ENCODE measurements at places on chromosomes 3 and 15. TPM values are rescaled to one million over a fixed set of nuclear protein-coding genes. Genes with fewer than 3 reads are reported as not detected.

SEMA6D gene
- total RNA-seq, result 18.2 TPM

ATP10A gene
- total RNA-seq, result 2.0 TPM

PAQR9 gene
- 0.33 TPM for total RNA-seq

CP gene
- total RNA-seq, result 5.7 TPM

AMIGO3 gene
- total RNA-seq, result 2.0 TPM

DPPA2 gene
- total RNA-seq, result not detected

TM4SF4 gene
- total RNA-seq, result 53.2 TPM

TEX55 gene
- not detected for total RNA-seq

HHLA2 gene
- not detected for total RNA-seq

DNA sequence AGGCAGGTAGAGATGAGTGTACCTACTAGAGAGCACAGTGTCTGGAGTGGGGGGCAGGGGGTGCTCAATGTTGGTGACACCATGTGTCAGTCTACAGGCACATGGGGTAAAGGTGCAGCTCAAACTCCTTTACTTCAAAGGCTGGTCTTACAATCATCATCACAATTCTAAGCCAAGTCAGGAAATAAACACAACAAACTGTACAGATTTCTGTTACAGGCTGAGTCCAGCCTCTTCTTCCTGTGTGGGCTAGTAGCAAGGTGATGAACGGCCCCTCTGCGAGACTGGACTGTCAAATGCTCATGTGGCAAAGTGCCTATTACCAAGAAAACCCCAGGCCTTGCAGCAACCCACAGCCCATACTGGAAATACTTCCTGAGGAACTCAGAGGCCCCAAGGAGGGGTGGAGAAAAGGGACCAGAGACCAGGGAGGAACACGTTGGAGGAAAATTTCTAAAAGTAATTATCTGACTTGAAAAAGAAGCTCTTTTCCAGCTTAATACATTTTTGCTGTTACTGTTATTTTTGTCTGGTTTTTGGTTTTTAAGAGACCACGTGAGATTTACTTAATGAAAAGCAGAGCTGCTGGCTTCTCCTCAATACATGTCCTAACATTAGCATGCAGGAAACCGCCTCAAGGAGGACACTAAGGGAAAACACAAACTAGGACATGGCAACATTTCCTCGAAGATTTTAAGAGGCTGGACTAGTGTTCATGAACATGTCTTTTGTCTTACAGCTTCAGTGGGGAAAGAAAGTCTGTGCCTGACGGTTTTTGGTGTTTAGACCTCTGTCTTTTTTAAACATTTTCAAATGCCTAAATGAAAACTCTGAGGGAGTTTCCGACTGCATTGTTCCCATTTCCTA, 29.5 kb downstream of the TBC1D2B start:
- no peak overlapping the region for H3K4me3 ChIP-seq
- H3K27me3 ChIP-seq, result no peaks in the 10 kb centered on the region
- peaks cover 5% of the 10 kb centered on the region for H3K36me3 ChIP-seq
- DNase-seq, result no peak
- H3K4me1 ChIP-seq, result peaks cover 55% of the 10 kb centered on the region

- no peaks in the 10 kb centered on the region for H3K27me3 ChIP-seq
- no peak overlapping the region for H3K27ac ChIP-seq
- no peak for DNase-seq
- no peak overlapping the region for H3K4me3 ChIP-seq
- no peaks in the 10 kb centered on the region for H3K36me3 ChIP-seq
- H3K4me1 ChIP-seq, result no peaks in the 10 kb centered on the region
Observed at GRCh38 chr3:123341-123740, 73.2 kb upstream of the CHL1 start.

DNA sequence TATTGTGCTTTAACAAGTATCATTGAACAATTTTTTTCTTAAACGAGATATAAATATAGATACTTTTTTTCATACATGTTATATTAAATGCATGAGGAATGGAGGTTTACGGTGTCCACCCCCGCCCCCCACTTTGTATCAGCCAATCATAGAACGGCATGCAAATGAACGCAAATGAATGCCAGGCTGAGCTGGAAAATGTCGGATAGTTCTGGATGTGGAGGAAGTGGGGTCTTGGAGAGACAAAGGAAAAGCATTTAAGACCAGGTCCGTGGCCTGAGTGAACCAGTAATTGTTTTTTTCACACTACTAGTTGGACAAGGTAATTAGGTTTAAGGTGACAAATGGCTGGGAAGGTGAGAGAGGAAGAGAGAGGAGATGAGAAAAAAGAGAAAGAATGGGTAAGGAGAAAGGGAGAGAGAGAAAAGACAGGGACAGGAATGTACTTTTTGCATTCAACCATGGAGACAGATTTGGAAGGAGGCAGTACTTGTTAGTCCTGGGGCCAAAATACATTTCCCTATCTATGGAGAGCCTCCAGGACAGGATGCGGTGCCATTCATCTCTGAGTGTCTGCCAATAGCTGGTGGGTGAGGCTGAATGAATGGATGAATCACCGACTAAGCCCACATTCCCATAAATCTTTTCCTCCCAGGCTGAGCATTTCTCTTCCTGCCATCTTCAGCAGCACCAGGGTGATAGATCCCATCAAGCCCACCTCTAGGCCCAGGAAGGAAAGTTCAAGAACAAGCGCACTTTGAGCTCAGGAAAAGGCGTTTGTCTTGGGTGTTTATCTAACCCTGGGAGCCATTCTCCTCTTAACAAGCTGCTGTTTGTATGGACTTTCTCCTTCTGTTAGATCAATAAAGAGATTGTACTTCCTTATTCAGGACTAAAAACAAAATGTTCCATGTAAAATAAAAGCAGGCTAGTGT, 1.4 kb upstream of the RAD18 start:
- H3K27me3 ChIP-seq, result no peaks in the 10 kb centered on the region
- no peaks in the 10 kb centered on the region for H3K36me3 ChIP-seq
- H3K27ac ChIP-seq, result no peak overlapping the region
- H3K4me1 ChIP-seq, result peaks cover 13% of the 10 kb centered on the region
- no peak overlapping the region for H3K4me3 ChIP-seq

GRCh38 chr3:153289334-153289808, 127.3 kb downstream of the RAP2B start:
- H3K4me1 ChIP-seq, result no peaks in the 10 kb centered on the region
- no peaks in the 10 kb centered on the region for H3K36me3 ChIP-seq
- no peak for DNase-seq
- no peak overlapping the region for H3K27ac ChIP-seq
- H3K4me3 ChIP-seq, result no peak overlapping the region

- no peaks in the 10 kb centered on the region for H3K36me3 ChIP-seq
- no peak overlapping the region for H3K27ac ChIP-seq
- no peak overlapping the region for H3K4me3 ChIP-seq
- H3K4me1 ChIP-seq, result no peaks in the 10 kb centered on the region
Observed at GRCh38 chr15:24777307-24777706, 101.7 kb downstream of the NPAP1 start.

DNA sequence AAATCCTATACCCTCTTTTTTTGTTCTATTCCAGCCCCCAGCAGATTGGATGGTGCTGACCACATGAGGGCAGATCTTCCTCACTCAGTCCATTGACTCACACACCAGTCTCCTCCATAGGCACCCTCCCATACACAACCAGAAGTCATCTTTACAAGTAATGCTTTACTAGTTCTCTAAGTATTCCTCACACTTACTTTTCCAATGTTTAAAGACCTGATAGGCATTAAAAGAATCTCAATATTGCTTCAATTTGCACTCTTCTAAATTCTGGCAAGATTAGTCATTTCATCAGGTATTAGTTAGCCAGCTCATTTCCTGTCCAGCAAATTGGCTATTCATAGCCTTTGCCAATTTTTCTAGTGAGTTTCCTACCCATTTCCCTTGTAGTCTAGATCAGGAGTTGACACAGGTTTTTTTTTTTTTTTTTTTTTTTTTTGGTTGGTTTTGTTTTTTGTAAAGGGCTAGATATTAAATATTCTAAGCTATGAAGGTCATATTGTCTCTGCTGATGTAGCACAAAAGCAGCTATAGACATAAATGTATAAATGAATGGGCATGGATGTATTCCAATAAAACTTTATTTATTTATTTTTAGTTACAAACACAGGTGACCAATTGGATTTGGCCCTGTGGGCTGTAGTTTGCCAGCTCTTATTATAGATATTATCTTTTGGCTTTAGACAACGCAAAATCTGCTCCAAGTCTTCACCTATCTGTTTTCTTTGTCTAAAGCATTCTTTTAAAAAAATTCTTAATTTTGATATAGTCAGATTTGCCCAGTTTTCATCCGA, 76.1 kb downstream of the ABHD5 start:
- no peak overlapping the region for H3K4me3 ChIP-seq
- H3K27me3 ChIP-seq, result no peaks in the 10 kb centered on the region
- H3K27ac ChIP-seq, result no peak overlapping the region
- peaks cover 28% of the 10 kb centered on the region for H3K4me1 ChIP-seq
- no peak for DNase-seq

Data from body of pancreas (tissue), 4 donors.